ENCODE measurements at places on chromosomes 16 and 17. TPM values are rescaled to one million over a fixed set of nuclear protein-coding genes. Genes with fewer than 3 reads are reported as not detected.

HYDIN gene
- total RNA-seq, result 0.15 TPM

DNA sequence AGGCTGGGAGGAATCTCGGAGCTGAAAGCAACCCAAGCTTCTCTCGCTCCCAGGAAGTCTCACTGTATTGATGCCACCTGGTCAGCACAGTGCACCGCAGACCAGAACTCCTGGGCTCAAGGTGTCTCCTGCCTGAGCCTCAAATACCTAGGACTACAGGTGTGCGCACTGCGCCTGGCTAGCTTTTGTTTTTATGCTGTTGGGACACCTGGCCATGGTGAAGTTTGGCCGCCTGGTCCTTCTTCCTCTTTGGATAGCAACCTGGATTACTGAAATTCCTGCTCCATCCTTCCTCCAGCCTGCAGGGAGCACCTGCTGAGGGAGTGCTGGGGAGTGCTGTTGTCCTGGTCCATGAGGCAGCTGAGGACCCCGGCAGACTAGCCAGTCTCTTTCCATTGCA is 56.6 kb downstream of the COTL1 start:
- no peak for DNase-seq

- DNase-seq, result peak; percentile 46
These were observed 335.3 kb downstream of the SOX9 start for GRCh38 chr17:72456075-72456474.

DNA sequence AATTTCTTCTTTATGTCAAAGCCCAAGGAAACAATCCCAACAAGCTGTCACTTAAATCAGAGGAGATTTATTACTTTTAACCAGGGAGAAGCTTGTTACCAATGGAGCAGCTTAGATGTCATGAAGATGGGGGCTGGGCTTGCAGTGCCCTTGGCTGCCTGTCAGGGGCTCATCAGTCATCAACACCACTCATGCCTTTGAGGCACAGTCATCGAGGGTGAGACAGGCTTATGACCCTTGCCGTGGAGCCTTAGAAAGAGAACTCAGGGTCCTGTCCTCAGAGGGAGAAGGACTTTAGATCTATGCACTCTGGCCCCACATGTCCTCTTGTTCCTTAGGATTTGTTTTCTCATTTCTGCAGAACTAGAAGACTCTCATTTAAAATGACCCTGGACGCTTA is 318.3 kb downstream of the CBLN1 start:
- no peak for DNase-seq

- no peak for DNase-seq
These were observed 180.5 kb downstream of the VPS53 start for GRCh38 chr17:534071-534691.

DNA sequence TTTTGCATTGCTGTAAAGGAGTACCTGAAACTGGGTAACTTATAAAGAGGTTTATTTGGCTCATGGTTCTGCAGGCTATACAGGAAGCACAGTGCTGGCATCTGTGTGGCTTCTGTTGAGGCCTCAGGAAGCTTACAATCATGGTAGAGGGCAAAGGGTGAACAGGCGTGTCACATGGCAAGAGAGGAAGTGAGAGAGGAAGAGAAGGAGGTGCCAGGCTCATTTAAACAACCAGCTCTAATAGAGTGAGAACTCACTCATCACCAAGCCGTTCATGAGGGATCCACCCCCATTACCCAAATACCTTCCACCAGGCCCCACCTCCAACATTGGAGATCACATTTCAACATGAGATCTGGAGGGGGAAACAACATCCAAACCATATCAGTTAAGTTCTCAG is 16.4 kb upstream of the CLEC19A start:
- no peak for DNase-seq

- DNase-seq, result no peak
These were observed 9.3 kb downstream of the ZCCHC14 start for GRCh38 chr16:87483481-87483880.

GRCh38 chr16:82738699-82739098 is 111.9 kb downstream of the CDH13 start:
- no peak for DNase-seq

SIAH1 gene
- total RNA-seq, result 38.3 TPM

SPATA32 gene
- total RNA-seq, result 0.21 TPM

DNA sequence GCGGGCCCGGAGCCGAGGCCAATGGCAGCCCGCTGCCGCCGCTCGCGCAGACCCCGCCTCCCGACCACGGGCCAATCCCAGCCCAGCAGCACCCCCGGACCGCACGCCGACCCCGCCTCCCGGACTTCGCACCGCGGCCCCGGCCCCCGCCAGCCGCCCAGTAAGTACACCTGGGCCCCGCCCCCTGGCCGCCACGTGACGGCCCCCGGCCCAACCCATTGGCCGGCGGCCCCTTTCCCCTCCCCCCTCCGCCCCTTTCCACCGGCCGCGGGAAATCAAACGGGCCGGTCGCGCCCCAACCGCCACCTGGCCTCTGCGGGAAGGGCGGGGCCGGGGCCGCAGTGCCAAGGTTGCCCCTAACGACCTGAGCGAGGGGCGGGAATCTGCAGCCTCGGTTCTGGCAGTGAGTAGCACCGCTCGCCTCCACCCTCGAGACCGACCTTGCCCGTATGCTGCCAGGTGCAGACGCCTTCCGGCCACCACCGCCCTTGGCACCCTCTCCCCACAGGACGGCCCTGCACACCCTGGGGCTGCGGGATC is at the start of gene YBX2:
YBX2 (minus strand) TSS at position 26 of the 540 bp plus-strand sequence. CDS start 139 bp downstream, outside the sequence.
- no peak for DNase-seq

- no peak for DNase-seq
These were observed 103.1 kb upstream of the CHMP6 start for GRCh38 chr17:80888276-80889160.

- DNase-seq, result no peak
These were observed 20.8 kb downstream of the SRP68 start for GRCh38 chr17:76051561-76051960.

Measured in H4 (cell line).